ENCODE measurements at places on chromosomes 2 and 18.

DNA sequence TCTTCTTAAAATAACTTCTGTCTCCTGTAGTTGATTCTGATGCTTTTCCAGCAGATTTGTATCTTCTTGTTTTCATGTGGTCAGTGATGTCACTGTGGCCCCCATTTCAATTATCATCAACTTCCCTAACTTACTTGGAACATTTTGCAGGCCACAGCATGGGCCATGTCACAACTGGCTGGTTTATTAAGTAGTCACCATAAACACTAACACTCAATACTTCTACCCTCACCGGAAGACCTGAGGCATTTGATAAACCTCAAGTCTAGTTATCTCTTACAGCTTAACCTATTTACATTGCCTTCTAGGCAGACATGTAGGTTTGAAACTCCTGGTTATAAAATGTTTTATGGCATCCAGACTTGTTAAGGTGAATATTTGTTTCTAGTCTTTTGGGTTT lies 37.4 kb upstream of the PROKR1 start:
- no peak for DNase-seq

- DNase-seq = no peak
These were observed 265.7 kb downstream of the MEIS1 start for GRCh38 chr2:66700677-66701066.

DNA sequence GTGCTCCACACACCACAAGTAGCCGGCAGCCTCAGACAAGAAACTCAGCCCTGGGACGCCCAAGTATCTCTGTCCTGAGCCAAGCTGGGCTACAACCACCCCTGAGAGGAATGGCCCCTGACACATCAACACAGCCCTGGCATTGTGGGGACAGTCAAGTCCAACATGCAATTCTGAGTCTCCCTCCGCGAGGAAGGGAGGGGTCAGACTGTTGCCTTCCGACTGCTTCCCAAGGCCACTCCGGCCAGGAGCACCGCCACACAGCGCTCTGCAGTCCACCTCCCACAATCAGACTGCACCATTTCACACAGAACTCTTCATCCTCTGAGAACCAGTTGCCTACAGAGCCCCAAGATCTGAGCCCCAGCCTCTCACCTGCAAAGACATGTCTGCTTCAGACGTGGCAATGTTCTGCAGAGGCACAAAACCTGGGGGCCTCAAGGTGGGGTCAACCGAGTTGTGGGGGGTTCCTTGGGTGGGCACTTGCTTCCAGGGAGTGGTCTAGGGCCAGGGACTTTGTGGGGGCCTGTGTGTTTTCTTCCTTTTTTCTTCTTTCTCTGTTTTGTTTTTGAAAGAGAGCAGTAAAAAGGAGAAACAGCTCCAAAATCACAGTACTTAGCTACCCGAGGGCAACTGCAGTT lies 76.7 kb upstream of the SALL3 start:
- DNase-seq = no peak

DNA sequence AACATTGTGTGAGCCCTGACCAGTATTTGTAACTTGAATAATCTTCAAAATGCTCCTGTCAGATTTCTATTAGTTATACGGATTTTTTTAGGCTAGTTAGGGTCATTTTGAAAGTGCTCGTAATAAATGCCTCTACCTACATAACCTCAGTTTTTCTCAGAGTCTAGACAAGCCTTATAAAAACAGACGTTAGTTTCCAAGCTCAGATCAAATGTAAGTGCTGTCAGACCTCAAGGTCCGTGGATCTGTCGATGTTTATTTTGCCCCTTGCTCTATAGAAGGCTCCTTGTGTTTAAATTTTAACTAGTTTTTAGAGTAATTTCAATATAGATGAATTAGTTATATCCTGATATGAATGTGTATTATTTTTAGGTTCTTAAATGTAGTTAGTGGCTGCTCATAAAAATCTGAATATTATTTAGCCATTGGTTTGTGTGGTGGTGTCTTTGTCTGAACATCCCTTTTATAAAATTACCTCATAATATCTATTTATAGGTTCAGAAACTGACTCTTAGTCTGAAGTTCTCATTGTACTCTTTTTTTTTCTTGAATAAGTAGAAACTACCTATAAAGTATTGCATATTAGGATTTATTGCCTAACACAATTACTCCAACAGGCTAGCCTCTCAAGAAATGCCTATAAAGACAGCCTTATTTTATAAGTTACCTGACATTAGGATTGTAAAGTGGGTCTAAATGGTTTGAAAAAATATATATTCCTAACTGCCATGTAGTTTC lies 71.1 kb downstream of the MTA3 start:
- no peak for DNase-seq

- DNase-seq = no peak
These were observed 171.1 kb downstream of the CCDC102B start for GRCh38 chr18:68969027-68969426.

DNA sequence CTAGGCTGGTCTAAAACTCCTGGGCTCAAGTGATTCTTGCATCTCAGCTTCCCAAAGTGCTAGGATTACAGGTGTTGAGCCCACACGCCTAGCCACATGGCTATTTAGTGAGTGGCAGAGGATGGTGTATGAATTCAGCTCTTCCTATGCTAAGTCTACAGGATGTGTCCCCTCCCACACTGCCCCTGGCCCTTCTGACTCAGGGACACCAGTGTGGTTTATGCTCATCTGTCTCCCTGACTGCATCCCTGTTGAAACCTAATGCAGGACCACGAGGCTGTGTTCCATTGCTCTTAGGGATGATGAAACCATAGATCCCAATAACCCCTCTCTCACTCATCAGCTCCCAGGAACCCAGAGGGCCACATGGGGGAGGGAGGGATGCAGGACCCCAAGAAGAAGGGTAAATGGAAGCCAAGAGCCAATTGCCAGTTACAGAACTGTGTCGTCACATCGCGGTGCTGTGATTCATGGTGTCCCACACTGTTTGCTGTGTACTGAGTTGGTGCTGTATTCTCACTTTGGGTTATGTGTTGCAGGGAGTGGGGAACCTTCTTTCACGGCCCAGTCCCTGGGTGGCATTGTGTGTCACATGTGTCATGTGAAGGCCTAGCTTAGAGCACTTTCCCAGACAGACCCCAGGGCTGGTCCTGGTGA lies 102.9 kb upstream of the HAAO start:
- no peak for DNase-seq

DNA sequence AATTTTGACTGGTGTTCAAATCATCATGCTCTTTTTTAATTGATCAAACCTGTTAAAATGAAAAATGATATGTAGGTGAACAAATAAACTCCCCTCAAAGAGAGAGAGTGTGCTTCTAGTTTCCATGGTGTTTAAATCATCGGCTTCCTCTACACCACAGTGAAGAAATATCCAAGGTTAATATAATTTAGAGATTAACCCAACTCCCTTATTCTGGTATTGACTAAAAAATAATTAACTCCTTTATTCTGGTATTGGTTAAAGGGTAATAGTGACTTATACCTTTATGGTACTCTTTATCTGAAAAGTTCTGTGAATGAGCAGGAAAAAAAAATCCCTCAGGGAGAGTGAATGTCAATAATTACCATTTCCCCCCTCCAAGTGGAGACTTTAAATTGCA lies 93.1 kb downstream of the SPATS2L start:
- DNase-seq = no peak

- no peak for DNase-seq
These were observed 42.4 kb downstream of the REEP1 start for GRCh38 chr2:86295066-86295465.

DNA sequence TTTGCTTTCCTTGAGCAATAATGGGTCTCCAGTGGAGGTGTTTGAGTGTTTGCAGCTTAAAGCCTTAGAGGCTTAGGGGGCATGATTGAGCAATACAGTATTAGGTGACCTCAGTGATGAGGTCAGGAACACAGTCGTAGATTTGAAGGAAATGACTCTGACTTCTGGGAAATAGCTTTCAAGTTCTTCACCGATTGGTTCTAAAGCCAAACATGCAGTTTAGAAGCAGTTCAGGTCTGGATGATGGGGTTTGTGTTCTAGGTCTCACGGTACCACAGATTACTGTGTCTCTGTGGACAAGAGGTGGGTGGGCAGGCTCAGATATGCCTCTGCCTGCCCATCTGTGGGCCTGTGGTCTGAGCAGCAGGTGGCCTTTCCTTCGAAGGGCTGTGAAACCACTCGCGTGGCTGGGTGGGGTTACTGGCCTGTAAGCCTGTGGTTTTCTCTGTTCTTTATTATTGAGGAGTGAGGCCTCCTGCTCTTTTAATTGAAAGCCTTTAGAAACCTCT lies 7.8 kb downstream of the MTHFD2 start:
- DNase-seq = peak; percentile 62

DNA sequence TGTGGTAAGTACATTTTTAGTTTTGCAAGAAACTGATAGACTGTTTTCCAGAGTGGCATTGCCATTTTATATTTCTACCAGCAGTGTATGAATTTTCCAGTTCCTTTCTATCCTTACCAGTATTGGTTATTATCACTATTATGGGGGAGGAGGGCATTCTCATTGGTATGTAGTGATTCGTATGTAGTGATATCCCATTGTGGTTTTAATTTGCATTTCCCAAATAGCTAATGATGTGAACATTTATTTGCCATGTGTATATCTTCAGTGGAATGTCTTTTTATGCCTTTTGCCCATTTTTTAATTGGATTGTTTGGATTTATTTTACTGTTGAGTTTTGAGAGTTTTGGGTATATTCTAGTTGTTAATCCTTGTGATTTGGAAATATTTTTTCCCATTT lies 16.9 kb downstream of the EIF5B start:
- no peak for DNase-seq

DNA sequence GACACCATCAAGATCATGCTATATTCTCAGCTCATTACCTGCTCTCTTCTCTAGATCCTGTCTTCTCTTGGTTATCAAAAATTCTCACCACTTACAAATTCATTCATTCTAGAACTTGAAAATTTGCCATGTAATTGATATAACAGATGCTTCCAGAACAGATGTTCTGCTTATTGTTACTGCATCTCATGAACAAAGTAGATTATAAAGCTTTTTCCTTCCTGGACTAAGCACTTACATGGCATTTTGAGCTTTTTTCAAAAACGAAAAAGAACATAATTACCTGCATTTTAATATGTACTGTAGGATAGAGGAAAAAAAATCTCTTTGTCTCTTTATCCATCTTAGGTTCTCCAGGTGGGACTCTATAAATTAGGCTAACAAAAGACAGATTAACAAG lies 79.6 kb upstream of the CREB1 start:
- DNase-seq = no peak

- DNase-seq = no peak
These were observed 318.2 kb downstream of the RND3 start for GRCh38 chr2:150169237-150169629.

DNA sequence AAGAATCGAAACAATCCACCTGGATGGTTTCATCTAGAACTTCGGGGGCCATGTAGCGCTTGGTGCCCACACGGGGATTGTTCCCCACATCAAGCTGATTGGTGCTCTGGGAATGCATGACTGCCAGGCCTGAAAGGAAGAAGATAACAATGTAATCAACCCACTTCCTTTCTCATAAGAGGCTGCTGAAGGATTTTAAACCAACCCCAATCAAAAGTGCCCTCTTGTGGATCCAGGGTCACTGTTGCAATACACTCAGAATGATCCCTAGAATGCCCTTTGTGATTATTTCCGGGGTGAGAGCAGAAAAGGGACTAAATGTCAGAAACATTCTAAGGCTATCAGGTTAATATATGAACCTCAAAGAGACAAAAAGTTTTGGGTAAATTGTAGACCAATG lies 115.2 kb downstream of the ACVR1 start:
- no peak for DNase-seq

- DNase-seq = no peak
These were observed 333.6 kb downstream of the METTL4 start for GRCh38 chr18:2237706-2238105.

DNA sequence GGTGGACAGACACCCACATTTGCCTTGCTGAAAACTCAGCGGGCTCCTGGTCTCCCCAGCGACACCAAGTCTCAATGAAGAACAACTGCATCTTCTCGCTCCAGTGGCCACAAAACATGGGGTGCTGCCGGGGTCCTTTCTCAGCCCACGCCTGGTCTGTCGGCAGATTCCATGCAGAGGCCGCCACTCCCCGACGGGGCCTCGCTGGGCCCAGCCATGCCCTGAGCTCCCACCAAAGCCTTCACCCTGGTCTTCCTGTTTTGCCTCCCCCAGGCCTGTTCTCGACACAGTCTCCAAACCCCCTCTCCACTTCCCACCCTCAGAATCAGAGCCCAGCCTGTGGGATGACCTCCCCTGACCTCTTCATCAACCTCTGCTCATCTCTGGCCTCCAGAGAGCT lies 31.2 kb downstream of the DIPK1C start:
- no peak for DNase-seq

GRCh38 chr2:12856934-12857601 lies 140.3 kb downstream of the TRIB2 start:
- no peak for DNase-seq

GRCh38 chr2:77519164-77519887 lies 2.9 kb downstream of the LRRTM4 start:
- DNase-seq = no peak

- DNase-seq = no peak
These were observed 113.6 kb upstream of the MGAT5 start for GRCh38 chr2:134140251-134140661.

- DNase-seq = no peak
These were observed at the start of gene DPYSL5 for GRCh38 chr2:26847655-26848335. TSS of gene DPYSL5 (plus strand) at chr2:26848132. CDS start at chr2:26898500, 50,368 bp downstream.

DNA sequence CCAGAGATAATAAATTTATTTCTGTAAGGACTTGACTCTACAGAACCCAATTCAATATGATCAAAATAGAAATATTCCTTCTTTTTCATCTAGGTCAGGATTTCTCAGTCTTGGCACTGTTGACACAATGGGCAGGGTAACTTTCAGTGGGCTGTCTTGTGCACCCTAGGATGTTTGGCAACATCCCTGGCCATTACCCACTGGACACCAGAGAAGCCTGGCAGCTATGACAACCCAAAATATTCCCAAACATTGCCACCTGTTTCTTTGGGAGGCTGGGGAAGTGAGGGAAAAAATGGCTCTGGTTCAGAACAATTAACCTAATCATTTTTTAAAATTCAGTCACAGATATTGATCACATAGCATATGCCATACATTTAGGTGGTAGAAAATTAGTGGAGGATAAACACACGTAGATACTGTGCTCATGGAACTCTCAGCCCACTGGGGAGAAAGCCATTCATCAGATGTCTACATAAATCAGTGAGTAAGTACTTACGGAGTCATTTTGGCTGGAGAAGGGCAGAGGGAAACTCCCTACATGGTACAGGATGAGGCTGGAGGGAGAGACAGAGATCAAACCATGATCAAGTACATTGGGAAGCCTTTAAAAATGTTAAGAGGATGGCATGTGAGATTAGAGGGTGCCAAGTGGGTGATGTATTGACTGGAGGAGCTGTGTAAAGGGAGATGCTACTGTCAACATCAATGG lies 718 bp upstream of the TNP1 start:
- DNase-seq = no peak
